Stimulated activated CD8-positive, alpha-beta memory T cell treated with anti-CD3 and anti-CD28 coated beads, Interleukin-7, amount 100 ng/mL, for 4 hours (primary cell): ENCODE measurements at places on chromosomes 16 and 17.

- DNase-seq: no peak
Measured at GRCh38 chr16:67841198-67841815, 813 bp upstream of the THAP11 start.

DNA sequence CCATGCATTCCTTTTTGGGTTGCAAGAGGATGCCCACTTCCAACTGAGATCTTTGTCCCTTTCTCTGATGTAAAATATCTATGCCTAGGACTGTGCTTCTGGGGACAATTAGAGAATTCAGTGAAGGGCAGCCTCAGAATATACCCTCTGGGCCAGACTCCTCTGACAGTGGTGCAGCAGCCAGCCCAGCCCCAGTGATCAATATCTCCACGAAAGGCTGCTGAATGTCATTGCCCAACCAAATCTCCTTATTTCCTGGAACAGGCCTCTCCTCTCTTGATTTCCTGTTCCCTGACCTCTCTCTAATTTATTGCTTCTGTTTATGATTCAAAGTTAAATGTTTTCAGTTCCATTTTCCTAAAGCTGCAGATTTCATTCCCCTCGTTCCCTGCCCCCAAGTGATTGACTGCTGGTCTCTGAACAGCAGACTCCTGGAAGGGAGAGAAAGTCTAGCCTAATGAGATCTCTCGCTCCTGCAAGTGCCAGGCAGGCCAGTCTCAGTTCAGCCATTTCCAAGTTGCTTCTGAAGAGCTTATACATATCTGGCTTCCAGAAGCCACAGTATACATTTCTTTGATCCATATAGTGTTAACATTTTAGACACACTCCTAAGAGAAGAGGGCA, 104.4 kb upstream of the SALL1 start:
- no peak for DNase-seq

DNA sequence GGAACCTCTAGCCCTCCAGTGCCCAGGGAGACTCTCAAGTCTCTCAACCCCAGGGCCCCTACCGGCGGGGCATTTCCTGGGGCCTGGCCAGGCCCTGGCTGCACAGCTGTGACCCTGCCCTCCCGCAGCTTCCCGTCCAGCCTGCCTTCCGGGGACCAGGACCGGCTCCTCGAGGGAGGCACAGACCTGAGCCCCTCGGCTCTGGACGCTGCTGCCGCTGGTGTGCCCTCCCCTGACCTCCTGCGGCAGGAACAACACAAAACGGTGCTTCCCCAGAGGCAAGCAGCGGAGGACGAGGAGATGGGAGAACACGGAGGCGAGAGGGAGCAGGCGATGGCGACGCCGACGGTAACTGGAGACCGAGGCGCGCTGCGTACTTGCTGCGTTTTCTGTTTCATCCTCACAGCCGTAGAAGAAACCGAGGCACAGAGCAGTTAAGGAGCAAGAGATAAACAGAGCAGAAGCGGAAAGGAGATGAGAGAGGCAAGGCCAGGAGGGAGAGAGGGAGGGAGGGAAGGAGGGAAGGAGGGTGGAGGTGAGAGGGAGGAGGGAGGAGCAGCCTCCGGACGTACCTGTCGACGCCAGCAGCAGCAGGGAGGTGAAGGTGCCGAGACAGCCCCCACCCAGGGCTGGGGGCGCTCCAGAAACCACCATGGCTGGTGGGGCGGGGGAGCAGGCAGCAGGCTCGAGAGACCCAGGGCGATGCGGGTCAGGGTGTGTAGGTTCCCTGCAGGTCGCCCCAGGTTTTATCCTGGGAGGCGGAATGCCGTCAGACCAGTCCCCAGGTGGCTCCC, at the start of gene PRSS22:
PRSS22 (minus strand) TSS at position 720 of the 794 bp plus-strand sequence; CDS start at position 654, 66 bp downstream.
- DNase-seq: no peak

DNA sequence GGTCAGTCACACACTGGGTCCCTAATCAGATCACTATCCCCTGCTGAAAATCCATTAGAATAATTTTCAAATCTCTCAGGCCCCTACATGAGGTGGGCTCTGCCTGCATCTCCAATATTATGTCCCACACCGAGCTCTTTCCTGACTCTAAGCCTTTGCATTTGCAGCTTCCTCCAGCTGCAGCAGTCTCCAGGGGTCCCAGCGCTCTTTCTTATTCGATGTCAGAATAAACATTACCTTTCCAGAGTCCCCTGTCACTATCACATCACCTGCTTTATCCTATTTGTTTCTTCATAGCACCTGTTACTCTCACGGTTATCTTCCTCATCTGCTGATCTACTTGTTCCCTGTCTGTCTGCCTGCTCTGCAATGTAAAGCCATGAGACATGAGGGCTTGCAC, 57.3 kb upstream of the MON1B start:
- no peak for DNase-seq

GRCh38 chr17:33651686-33652085, 358.6 kb upstream of the ASIC2 start:
- no peak for DNase-seq

GRCh38 chr16:51244887-51245657, 94.0 kb upstream of the SALL1 start:
- no peak for DNase-seq
